ENCODE measurements at places on chromosomes 12 and 14. TPM values are rescaled to one million over a fixed set of nuclear protein-coding genes. Genes with fewer than 3 reads are reported as not detected.

OTX2 gene
- not detected for total RNA-seq

GPR137C gene
- total RNA-seq = 2.7 TPM

CAPZA3 gene
- not detected for total RNA-seq

DHRS2 gene
- 1.0 TPM for total RNA-seq

GRCh38 chr12:9706086-9706685, 26.7 kb downstream of the CLECL1 start:
- H3K27ac ChIP-seq = no peak overlapping the region
- no peaks in the 10 kb centered on the region for H3K4me1 ChIP-seq
- DNase-seq = no peak
- H3K4me3 ChIP-seq = no peak overlapping the region
- H3K36me3 ChIP-seq = no peaks in the 10 kb centered on the region
- no peaks in the 10 kb centered on the region for H3K27me3 ChIP-seq

GRCh38 chr14:75279153-75279762, 630 bp downstream of the FOS start:
- DNase-seq = no peak
- no peak overlapping the region for H3K27ac ChIP-seq
- H3K4me3 ChIP-seq = peak overlapping the region; percentile 76

DNA sequence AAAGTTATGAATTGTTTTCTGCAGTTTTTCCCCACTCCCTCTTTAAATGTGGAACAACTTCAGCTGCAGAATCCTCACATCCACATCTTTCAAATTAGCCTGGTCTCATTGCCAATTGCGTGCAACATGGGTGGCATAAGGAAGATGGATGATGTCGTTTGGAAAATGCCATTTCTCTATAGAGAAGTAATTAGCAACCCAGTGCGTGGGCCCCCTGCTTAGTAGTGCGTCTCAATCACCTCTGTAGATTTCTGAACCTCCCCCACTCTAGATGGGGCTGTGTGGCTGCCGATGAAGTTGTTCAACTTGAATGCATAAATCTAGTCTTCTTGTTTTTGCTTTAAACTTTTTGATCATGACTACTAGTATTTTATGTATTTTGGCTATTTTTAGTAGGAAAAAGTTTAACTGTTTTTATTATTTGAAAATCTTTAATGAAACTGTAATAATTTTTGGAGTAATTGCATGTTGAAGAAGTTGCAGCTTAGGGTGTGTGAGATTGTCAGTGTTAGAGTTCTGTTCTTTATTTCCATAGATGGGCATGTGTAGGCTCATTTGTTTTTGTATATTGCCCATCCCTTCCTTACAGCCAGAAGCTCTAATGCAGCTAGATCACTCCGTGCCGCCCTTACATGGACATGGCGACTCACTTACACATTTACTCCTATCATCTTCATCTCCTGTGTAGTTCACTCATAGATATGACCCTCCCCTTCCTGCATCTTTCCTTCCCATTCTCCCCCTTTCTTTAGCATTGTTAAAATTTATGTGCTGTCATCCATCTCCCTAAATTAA, 358.2 kb downstream of the DIO2 start:
- H3K4me1 ChIP-seq = no peaks in the 10 kb centered on the region
- DNase-seq = no peak
- H3K4me3 ChIP-seq = no peak overlapping the region
- H3K27me3 ChIP-seq = no peaks in the 10 kb centered on the region

DNA sequence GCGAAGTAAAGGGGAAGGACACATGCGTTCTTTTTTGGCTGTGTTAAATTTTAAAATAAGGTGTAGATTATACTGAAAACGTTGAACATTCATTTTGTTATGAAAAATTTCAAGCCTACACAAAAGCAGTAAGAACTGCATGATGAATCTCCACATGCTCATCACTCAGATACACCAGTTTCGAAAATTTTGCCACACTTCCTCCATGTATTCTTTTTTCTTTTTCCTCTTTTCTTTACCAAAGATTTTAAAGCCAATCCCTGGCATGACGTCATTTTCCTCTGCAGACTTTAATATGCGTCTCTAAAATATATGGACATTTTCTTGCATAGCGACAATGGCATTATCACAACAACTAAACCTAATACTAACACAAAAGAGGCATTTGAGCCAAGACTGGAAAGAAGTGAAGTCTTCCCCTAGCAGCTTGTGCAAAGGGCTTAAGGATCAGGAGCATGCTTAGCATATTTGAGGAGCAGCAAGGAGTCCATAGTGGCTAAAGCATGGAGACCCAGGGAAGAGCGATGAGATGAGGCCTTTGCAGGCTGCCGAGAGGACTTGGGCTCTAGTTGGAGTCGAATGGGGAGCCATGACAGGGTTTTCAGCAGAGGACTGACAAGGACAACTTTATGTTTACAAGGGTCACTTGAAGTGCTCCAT, 111.9 kb downstream of the ERC1 start:
- no peak for DNase-seq
- H3K27ac ChIP-seq = no peak overlapping the region
- no peaks in the 10 kb centered on the region for H3K36me3 ChIP-seq
- H3K27me3 ChIP-seq = no peaks in the 10 kb centered on the region
- no peaks in the 10 kb centered on the region for H3K4me1 ChIP-seq

GRCh38 chr12:78002878-78003277, 172.2 kb downstream of the NAV3 start:
- no peak overlapping the region for H3K27ac ChIP-seq
- DNase-seq = no peak
- no peaks in the 10 kb centered on the region for H3K27me3 ChIP-seq
- no peaks in the 10 kb centered on the region for H3K36me3 ChIP-seq

GRCh38 chr14:28542040-28542439, 224.5 kb upstream of the FOXG1 start:
- no peak overlapping the region for H3K27ac ChIP-seq
- no peak for DNase-seq
- no peak overlapping the region for H3K4me3 ChIP-seq
- H3K27me3 ChIP-seq = no peaks in the 10 kb centered on the region
- no peaks in the 10 kb centered on the region for H3K36me3 ChIP-seq
- no peaks in the 10 kb centered on the region for H3K4me1 ChIP-seq

All from Panc1 (cell line).